NCI-H460 (cell line): ENCODE measurements at places on chromosomes 3 and 15.

GRCh38 chr15:49927189-49927861 lies 191.7 kb downstream of the ATP8B4 start:
- DNase-seq: no peak

- DNase-seq: no peak
Observed at GRCh38 chr15:93862791-93863190, 368.6 kb upstream of the MCTP2 start.

DNA sequence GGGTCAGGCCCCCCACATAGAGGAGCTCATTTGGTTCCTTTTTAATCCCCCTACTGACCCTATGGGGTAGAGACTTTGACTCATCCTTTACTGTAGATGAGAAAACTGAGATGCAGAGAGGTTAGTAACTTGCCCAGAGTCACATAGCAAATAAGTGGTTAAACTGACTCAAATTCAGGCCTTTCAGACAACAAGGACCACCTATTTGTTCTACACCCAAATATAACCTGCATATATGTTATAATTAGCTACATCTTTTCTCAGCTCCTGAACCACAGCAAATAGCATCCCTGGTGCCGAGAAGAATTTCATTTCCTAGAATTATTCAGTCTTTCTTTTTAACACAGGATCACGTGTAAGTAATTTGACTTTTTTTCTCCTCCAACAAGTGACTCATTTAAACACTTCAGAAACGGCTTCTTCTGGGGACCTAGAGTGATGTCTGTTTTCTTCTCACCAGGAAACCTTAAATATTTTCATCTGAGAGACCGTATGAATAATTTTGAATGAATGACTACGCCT lies 57.4 kb downstream of the MGLL start:
- no peak for DNase-seq

- DNase-seq: no peak
Observed at GRCh38 chr3:194329583-194329965, 21.6 kb downstream of the CPN2 start.

DNA sequence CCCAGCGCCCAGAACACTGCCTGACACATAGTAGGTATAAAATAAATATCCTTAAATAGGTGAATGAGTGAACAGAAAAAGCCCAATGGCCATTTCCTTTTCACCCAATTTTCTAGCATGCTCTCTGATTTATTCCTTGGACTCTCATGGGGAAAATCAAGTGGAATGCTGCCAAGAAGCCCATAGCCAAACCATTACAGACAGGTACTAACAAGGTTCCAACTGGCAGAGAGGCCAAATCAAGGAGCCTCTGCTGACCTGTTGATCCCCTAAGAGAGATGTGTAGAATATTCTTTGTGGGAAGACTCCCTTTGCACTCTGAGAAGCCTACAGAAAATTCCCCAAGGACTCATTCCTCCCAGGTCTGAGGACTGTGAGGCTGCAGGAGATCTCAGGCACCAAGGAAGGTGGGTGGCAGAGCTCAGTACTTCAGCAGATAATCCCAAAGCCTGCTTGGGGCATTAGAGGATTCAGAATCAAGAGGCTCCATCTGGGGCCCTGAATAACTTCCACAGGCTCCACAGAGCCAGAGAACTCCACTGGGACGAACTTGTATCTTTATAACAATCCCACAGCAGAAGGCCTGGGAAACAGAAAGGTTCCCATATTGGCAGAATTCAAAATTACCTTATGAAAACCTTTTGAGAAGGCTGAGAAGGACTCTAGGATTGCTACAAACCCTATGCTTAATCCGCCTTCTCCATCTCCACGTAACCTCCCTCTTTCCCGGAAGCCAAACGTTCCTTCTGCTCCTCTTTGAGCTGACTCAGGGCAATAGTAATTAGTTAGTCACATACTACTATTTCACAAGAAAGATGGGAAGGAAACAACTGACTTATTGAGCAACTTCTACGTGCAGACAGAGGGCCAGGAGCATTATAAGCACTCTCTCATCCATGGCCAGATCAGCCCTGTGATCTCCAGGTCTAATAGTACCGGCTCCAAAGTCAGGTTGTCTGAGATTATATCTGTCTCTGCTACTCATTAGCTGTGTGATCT lies 34.5 kb downstream of the PRICKLE2 start:
- no peak for DNase-seq

- DNase-seq: no peak
Observed at GRCh38 chr15:74549816-74550215, 8.8 kb downstream of the ARID3B start.

DNA sequence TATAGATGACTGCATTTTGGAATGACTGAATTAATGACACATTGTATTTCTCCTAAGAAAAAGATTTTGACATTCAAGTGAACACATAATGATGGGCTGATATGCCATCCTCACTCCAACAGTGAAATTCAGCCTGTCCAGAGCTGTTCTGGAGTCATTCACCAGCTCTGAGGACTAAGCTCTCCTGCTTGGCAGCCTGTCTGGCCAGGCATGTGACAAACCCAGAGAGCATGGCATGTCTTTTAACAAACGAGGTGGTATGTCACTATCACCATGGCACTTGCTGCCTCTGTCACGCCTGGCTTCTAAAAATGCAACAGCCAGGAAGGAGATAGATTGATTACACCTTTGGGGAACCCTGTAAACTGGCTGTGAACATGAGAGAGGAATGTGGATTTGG lies 1.4 kb downstream of the ACTC1 start:
- DNase-seq: no peak

DNA sequence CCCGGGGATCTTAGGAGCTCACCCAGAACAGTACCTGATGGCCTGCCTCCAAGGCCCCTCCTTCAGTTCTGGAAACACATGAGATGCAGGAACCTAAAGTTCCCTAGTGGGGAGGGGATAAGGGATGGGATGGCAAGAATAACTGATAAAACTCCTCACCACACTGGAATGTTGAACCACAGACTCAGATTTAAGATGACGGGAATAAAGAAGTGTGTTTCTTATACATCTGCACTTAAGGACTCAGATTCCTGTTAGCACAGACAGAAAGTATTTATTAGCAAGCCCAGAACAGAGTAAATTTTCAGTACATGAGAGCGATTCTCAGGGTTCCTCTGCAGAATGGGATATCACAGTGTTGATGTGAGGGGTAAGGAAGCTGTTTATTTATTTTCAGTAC lies 245.2 kb downstream of the TLE3 start:
- no peak for DNase-seq

DNA sequence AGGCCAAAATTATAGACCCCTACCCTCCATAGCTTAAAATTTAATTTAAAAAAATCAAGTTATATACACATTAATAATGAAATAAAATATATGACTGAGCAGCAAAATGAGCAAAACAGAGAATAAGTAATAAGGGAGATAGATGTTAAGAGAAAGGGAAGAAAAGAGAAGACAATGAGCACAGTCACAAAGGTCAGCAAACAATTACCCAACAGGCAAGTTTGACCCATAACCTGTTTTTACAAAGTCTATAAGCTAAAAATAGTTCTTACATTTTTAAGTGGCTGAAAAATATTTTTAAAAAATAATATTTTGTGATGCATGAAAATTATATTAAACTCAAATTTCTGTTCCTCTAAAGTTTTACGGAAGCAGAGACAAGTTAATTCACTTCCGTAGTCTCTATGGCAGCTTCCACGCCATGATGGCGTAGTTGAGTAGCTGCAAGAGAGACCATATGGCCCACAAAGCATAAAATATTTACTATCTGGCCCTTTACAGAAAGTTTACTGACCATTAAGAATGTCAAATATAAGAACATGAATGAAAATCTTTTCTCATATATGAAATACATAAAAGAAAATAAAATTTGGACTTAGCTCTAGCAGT lies 47.5 kb downstream of the ACAP2 start:
- DNase-seq: no peak

GRCh38 chr15:36603987-36604386 lies 24.6 kb downstream of the CDIN1 start:
- no peak for DNase-seq

DNA sequence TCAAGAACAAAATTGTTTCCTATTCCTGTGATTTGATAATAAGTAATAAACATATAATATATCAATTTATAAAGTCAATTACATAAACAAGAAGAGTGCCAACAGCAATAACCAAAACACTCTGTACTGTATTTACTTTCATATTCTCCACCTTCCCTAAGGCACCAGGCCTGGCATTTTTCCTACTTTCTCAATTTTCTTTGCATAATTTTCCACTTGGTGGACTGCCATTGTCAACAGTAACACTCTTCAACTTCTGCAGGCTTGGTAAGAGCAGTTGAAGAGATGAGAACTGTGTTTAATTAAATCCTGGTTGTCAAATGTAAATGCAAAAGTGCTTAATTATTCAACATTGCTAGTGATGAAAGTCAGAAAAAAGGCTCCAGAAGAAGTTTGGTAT lies 229.8 kb upstream of the PLSCR5 start:
- no peak for DNase-seq

DNA sequence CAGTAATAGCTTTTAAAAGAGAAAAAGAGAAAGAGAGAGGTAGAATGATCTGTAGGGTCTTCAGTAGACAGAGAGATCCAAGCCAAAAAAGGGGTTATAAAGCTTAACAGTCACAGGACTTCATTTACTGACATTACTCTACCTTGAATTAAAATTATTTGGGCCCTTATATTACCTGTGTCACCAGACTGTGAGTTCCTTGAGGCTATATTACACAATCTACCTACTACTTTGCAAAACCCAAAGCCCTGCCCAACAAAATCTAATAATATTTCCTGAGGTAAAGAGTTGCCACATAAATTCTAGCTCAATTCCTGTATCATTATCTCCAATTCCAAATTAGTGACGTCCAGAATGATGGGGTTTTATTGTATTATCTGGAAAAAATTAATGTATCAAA lies 1.9 kb downstream of the UBR1 start:
- no peak for DNase-seq

GRCh38 chr15:88636050-88636449 lies 2.8 kb upstream of the ISG20 start:
- peak; percentile 48 for DNase-seq

DNA sequence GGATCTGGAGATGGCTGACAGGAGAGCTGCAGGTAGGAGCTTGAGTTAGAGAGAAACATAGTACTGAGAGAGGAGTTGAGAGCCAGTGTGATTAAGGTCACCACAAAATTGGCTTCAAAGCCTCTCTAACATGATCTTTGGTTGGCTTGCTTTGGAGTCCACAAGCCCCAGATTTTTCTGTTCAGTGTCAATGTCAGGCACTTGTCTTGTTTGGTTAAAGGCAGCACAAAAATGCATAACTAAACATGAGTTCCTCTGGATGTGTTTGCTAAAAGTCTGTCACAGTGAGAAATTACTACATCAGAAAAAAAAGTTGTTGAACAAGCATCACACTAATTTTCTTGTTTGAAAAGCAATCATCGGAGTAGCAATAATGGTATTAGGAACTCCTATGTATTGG lies 440.5 kb downstream of the NTRK3 start:
- DNase-seq: no peak

- no peak for DNase-seq
Observed at GRCh38 chr3:150278843-150279381, 129.2 kb upstream of the TSC22D2 start.

DNA sequence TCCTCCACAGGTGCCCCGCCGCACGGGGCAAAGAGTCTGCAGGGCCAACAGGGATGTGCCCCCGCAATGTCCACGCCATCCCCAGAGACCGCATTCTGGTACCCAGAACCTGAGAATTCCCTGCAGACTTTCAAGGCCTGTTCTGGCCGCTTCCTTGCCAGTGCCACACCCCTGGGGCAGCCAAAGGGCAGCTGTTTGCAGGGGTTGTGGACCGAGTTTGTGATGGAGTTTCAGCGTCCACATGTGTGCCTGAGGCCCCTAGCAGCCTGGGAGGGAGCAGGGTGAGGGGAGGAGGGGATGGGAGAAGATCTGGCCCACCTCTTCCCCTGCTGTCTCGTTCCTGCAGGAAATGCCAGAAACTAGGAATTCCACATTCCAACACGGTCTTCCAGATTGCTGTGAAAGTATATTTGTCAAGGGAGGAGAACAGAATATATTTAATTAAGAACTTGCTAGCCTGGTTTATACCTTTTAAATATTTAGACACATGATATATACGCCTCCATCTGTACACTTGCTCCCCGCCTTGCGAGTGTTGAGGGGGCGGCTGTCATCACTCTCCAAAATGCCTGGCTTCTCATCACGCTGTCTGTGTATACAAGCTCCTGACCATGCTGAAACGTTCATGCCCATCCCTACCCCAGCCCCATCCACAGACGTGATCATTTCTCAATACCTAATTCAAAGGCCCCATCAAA lies 31.1 kb upstream of the RASA2 start:
- no peak for DNase-seq

DNA sequence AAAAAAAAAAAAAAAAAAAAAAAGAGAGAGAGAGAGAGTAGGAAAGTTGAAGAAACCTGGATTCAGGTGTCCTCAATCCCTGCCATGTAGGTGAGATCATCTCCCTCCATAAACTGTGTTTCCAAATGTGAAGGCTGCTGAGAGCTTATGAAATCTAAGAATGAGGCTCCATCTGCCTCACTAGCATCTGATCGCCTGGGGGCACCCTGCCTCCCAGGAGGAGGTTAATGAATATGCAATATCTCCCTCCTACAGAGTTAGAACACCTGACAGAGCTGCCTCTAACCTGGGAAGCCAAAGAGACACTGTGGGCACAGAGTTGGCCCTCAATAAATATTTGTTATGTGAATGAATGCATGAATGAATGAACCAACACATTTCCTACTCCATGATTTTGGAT lies 23.8 kb upstream of the ZNF148 start:
- no peak for DNase-seq

DNA sequence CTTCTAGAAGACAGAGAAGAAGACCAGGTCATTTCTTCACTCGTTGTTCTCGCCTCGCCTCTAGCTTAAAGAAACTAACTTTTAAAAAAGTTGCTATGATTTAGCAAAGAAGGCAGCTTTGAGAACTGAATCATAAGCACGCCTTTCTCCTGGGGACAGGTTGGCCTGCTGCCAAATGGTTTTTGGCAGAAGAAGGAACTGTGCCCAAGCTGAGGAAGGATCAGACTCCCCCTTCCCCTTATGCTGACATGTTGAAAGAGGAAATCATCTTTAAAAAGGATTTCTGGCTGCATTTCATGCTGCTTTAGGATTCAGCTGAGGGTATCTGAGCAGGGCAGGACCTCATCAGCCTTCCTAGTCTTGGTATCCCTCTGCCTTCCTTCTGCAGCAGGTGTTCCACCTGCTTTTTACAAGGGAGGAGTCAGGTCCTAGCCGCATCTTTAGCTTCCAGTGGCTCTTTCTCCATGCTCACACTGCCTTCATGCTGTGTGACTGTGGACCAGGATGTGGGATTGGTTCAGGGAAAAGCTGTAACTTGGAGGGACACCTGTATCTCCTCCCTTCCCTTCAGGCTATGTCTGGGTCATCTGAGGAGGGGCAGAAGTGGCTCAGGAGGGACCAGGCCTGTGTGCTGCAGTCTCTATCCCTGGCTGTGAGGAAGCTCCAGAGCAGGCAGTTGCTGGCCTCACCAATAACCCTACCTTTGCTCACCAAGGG lies 34.1 kb upstream of the HACD2 start:
- no peak for DNase-seq
